Right ventricle myocardium superior (tissue), 1 donor: ENCODE measurements at places on chromosomes 3 and 15. TPM values are rescaled to one million over a fixed set of nuclear protein-coding genes. Genes with fewer than 3 reads are reported as not detected.

RHO gene
- total RNA-seq = not detected

SPINT1 gene
- total RNA-seq = 0.59 TPM

NKTR gene
- total RNA-seq = 21.6 TPM

ADCY5 gene
- total RNA-seq = 225 TPM

HEMK1 gene
- 19.5 TPM for total RNA-seq

NT5DC2 gene
- total RNA-seq = 84.1 TPM

LINGO1 gene
- total RNA-seq = 0.81 TPM

FAM81A gene
- total RNA-seq = 8.0 TPM

OXTR gene
- 0.54 TPM for total RNA-seq

SCN11A gene
- total RNA-seq = 0.05 TPM

RLBP1 gene
- not detected for total RNA-seq

SAMD7 gene
- not detected for total RNA-seq

IGSF11 gene
- 2.9 TPM for total RNA-seq

SAMMSON gene
- not detected for total RNA-seq

SHF gene
- total RNA-seq = 3.3 TPM

FANCD2OS gene
- not detected for total RNA-seq

DNA sequence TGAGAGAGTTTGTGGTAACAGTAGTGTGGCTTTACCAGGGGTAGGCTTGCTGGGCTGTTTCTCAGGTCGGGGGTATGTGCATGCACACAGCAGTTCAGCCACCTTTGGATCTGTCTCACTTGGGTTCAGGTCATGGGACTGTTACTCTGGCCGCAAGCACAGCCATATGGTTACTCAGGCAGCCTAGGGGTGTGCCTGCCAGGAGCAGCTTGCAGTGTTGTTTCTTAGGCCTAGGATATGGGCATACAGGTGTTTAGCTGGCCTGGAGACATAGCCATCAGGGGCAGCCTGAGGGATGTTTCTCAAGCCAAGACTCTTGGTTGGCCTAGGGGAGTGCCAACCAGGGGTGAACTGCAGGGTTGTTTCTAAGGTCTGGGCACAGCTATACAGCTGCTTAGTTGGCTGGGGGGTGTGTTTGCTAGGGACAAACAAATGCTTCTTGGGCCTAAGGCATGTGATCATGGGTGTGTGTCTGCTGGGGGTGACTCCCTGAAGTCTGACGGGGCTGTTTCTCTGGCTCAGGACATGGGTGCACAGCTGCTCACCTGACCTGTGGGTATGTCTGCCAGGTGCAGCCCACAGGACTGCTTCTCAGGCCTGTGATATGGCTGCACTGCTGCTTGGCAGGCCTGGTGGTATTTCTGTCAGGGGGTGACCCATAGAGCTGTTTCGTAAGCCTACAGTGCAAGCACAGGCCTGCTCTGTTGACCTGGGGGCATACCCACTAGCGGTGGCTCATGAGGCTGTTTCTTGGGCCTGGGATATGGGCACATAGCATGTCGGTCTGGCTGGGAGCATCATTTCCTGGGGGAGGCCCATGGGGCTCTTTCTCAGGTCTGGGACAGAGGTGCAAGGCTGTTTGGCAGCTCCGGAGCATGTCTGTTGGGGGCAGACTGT is 168.0 kb upstream of the THRB start:
- DNase-seq = no peak

DNA sequence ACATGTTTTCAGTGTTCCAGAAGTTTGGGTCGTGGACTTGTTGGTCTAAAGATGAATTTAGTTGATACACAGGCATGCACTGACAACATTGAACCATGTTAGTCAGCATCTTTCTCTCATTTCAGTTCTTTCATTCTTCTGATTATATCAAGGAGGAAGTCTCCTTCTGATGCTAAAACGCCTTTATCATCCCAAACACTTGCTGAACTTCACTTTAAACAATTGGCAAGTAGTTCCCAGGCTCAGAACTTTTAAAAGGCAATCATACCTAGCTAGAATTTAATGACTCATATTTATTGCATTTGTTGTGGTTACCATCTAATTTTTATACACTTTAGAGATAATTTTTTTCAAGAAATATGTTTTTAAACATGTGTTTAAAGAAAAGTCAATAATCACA is 15.9 kb downstream of the LMCD1 start:
- no peak for DNase-seq

DNA sequence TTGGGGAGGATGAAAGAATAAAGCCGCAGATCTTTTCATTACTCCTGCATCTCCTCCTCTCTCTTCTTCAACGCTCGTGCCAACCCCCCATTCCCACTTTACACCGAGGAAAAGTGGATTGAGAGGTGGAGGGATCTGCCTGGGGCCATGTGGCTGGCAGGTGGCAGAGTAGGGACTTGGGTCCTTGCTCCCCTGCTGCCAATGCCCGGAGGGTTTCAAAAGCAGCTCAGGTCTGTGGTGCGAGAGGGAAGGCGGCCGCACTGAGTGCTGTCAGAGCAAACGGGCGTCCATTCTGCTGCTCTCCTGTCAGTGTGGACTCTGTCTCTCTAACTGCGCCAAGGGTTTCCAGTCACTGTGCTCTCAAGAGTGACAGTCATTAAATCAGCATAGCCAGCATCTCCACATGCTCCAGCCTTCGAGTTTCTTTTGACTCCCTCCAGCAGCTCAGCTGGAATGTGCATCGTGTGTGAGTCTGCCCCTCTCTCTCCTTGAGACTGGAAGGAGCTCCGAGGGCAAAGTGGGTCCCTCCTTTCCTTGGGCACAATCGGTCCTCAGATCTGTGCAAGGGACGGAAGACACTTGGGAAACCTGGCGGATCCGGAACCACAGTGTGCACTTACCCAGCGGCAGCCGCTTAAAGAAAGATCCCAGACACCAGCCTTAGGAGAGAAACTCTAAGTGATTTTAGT is 68.6 kb downstream of the VGLL4 start:
- DNase-seq = no peak

DNA sequence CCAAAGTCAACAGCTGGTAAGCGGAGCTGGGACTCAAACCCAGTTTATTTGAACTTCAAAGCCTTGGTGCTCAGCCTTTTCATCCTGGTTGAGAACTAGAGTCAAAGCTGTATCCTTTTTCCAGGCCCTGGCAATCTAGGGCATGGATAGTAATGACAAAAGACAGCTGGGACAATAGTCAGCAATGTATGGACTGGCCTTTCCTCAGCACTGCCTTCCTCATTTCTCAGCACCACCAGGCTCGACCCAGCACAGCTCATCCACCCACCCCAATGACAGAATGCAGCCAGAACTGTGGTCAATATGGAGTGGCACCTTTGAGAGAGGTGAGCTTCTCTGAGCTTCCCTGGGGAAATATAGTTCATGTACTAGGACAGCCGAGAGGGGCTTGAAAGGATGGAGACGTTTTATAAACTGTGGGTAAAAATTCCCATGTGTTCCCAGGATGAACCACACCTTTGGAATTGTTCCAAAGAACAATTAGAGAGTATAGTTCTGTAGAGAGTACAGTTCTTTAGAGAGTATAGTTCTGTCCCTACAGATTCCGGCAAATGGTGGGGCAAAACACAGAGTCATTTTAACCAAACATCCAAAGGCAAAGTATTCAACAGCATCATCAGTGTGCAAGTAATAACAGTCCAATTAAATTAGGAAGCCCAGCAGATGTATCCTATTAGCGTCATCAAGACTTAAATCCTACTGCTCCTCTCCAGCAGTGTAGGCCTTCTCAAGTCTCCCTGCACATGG is 30.2 kb upstream of the IREB2 start:
- DNase-seq = no peak

GRCh38 chr3:39917065-39917773 is 107.8 kb downstream of the MYRIP start:
- no peak for DNase-seq

DNA sequence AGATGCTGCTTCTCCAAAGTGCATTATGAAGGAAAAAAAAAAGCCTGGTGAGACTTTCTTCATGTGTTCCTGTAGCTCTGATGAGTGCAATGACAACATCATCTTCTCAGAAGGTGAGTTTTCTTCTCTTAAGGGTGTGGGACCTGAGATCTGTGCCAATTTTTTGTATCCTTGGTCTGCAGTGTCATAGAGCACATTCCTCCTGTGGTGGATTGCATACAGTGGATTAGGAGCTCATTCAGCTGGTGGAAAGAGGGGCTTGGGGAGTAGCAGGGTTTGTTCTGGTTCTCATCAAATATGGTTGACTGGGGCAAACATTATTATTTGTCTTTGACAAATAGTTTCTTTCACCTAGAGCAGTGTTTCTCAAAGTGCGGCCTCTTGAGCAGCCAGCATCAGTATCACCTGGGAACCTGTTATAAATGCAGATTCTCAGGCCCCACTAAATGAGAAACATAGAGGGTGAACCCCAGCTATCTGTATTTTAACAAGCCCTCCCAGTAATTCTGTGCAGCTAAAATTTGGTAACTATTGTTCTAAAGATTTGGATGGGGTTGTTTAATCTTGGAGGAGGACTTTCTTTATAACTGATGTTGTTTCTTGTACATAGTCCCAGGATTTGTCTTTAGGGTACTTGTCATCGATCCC is 44.1 kb downstream of the TGFBR2 start:
- DNase-seq = no peak

- no peak for DNase-seq
Observed at GRCh38 chr3:105647047-105647446, 221.8 kb downstream of the CBLB start.

DNA sequence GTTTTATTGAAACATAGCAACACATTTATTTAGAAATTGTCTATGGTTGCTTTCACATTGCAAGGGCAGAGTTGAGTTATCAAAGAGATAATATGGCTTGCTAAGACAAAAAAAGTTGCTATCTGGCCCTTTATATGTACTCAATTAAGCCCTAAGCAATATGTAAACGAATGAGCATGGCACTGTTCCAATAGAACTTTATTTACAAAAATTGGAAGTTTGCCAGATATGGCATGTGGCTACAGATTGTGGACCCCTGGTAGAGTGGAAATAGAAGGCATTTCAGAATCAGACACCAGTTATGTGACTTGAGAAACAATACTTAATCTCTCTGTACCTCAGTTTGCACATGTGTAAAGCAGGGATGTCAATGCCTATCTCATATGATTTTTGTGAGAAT is 515.6 kb upstream of the SGO1 start:
- no peak for DNase-seq

- peak; percentile 42 for DNase-seq
Observed at GRCh38 chr15:95365511-95366107, 964.9 kb upstream of the NR2F2 start.

DNA sequence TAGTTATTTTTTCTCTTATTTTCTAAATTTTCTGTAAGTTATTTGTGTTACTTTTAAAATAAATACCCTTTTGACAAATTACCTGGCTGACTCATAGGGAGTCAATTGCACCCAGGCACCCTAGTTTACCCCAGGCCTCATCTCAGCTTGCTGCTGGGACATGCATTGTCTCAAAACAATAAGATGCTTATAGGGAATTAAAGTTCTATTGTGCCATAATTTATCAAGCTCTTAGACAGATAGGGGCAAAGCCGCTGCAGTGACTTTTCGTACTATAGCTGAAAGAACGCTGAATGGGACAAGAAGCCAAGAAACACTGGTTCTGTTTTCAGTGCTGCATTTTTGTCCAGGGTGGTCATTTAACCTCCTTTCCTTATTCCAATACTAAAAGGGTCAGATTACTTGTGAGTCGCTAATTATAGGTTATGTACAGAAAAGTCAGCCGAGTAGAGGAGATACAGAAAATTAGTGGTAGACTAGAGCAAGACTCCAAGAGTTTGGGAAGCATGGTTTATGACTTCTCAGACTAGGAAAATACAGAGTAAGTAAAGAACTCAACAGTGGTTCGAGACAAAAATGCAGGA is 50.3 kb downstream of the EXD1 start:
- DNase-seq = no peak

GRCh38 chr3:168134931-168135330 is 39.2 kb upstream of the GOLIM4 start:
- no peak for DNase-seq

GRCh38 chr15:46213551-46213950 is 578.7 kb downstream of the SQOR start:
- DNase-seq = no peak

- no peak for DNase-seq
Observed at GRCh38 chr15:31472636-31473384, 146.2 kb downstream of the KLF13 start.

DNA sequence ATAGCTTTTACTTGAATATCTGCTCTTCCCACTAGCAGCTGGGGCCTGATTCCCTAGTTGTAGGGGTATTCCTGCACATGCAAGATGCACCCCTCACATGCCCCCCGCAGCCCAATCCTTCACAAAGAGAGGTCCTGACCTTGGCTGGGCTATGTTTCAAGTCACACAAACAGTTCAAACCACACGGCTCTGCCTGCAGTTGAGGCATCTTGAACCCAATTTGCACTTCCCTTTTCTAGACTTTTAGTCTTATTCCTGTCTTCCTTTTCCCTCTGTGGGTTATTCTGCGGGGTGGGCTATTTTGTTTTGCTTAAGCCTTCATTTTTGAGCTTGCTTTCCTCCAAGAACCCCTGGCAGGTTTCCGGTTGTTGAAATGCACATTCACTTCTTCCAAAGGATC is 13.3 kb upstream of the CCR1 start:
- DNase-seq = no peak

DNA sequence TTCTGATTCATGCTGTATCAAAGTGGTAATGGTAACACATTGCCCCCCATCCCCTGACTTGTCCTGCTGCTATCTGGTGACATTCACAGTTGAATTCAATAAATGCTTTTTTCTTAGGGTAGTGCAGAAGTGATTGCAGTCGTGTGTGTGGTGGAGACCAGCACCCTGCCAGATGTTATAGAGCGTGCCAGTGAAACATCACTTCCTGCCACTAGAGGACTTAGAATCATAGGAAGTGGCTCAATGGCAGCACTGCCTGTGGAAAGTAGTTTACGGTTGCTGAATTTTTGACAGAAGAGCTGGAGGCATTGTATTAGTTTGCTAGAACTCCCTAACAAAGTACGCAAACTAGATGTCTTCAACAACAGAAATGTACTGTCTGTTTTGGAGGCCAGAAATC is 37.4 kb upstream of the P2RY12 start:
- DNase-seq = no peak

DNA sequence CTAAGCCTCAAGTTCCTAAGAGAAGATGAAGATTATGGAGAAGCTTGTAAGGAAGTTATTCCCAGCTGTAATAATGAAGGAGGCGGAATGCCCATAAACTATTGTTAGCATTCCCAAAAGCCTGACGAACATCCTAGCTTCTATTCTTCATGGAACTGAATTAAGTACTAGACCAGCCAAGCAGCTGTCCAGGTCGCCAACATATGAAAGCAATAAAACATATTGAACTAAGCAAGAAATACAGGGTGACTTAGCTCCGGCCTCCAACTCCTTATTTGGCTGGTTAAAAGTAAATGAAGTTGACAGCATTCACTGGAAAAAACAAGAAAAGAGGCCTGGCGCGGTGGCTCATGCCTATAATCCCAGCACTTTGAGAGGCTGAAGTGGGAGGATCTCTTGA is 174.0 kb upstream of the TPM1 start:
- DNase-seq = no peak

GRCh38 chr3:141431411-141432378 is 55.1 kb upstream of the RASA2 start:
- DNase-seq = no peak

GRCh38 chr3:184129012-184129411 is 6.1 kb upstream of the EIF2B5 start:
- DNase-seq = no peak
